NAMALWA (cell line): ENCODE measurements at places on chromosomes 4 and X.
A peak's percentile ranks its signal among the peaks of the same experiment; 100 is the strongest.

- no peak for DNase-seq
Measured at GRCh38 chr4:135824759-135825296, 1623.2 kb upstream of the PABPC4L start.

DNA sequence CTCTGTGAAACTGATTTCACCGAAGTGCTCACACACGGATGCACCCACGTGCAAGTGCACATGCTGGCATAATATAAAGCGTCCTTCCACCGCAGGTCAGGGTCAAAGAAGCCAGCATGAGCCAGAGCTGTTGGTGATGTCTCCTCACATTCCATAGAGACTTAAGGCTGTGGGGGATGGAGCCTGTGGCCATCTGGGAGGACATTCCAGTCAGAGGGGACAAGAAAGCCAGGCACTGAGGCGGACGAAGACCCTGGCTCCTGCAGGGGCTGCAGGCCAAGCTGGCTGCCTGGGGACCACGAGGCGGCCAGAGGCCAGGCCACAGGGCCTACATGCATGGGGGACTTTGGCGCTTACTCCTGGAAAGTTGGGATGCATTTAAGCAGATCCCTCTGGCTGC, 7.7 kb downstream of the RNF212 start:
- DNase-seq = no peak

GRCh38 chrX:131778269-131779218, 234.7 kb downstream of the OR13H1 start:
- DNase-seq = no peak

GRCh38 chr4:184342167-184342856, 124.6 kb upstream of the ENPP6 start:
- DNase-seq = no peak

DNA sequence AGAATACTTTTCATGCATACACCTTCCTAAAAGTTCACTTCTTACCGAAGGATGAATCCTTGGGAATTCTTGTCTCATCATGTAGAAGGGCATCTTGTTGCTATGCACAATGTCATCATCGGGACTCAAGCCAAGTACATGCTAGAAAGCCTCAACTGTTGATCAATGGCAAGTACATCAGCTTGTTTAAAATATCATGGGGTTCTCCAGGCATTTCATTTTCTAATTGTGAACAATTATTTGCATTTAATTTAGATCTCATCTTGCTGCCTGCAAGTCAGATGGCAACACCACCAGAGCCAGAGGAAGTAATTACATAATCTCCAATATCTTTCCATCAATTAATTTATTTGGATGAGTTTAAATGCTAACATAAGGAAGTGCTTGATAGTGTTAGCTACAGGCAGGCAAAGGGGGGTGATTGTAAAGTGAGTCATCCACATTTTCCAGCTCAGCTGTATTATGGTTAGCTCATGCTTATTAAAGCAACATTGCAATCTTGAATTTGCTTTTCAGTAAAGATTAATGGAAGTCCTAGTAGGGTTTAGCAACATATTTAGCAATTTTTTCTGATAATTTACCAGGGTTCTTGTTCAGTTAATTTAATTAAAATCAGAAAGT, 356.5 kb downstream of the CBLL2 start:
- DNase-seq = no peak

DNA sequence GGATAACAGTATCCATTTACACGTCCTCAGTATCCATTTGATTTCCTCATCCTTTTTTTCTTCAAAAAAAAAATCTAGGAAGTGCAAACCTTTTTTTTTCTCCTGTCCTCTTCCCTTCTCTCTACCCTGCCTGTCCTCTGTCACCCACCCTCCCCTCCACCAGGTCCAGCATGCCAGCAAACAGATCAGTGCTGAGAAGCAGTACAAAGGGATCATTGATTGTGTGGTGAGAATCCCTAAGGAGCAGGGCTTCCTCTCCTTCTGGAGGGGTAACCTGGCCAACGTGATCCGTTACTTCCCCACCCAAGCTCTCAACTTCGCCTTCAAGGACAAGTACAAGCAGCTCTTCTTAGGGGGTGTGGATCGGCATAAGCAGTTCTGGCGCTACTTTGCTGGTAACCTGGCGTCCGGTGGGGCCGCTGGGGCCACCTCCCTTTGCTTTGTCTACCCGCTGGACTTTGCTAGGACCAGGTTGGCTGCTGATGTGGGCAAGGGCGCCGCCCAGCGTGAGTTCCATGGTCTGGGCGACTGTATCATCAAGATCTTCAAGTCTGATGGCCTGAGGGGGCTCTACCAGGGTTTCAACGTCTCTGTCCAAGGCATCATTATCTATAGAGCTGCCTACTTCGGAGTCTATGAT, 1.7 kb downstream of the SLC25A4 start:
- no peak for DNase-seq

GRCh38 chrX:138020941-138021340, 455.0 kb downstream of the ZIC3 start:
- no peak for DNase-seq

GRCh38 chr4:86582410-86582809, 11.7 kb upstream of the PTPN13 start:
- DNase-seq = no peak

DNA sequence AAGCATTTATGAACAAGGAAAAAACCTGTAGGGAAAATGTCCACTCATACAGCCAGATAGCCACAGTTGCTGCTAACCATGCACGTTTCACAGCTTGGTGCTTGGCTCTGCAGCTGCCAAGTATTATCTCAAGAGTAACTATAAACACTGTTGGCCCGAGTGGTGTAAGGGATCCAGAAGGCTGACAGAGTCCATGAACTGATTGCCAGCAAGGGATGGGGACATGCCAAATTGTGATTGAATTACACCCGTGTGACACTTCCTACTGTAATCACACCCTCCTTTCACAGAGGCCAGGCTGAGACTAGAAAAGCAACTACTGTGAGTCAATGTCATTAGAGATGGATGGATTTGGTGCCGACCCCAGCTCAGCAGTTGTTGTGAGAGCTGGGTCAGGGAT, 223.9 kb upstream of the ANKRD50 start:
- DNase-seq = no peak

DNA sequence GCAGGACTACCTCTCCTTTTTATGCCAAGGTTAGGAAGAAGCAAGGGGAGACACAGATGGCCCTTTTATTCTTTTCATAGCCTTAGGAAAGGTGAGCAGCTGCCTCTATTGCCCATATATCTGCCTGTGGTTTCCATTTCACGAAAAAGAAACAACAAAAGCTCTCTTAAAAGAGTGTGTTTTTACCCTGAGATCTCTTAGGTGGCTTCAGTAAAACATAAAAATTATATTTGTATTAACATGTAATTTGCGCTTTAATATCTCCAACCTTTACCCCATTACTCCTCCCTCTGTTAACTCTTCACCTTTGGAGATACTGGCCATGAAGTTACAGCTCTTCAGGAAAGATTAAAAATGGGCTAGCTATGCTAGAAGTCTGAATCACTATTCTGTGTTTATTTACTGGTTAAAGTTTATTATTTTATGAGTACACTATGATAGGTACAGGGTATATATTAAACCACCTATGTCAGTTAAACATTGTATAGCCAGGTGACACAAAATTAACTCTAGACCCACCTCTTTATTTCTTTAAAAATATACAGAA, 15.0 kb upstream of the SULT1B1 start:
- no peak for DNase-seq

- DNase-seq = no peak
Measured at GRCh38 chr4:86556791-86557415, 37.2 kb upstream of the PTPN13 start.

DNA sequence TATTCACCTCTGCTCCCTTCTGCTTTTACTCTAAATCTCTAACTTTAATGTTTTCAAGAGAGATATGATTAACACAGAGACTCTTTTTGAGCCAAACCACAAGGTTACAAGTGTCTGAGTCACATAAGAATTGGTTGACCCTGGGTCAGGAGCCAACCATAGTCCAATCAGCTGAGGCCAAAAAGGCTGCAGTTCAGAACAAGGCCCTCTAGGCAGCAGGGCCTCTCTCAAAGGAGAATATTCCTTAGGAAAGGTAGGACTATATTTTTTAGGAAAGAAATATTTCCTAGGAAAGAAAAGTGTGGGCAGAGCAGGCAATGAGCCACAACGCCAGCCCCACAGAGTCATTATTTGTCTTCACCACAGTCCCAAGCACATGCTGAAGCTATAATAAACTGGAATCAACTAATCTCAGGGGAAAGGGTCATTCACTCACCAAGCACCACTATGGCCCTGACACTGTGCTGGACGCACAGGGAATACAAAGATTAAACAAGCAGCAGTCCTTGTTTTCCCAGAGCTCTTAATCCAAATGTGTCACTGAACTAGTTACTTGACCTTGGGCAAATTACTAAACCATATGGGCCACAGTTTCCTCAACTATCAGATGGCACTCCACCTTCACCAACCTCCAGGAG, 2.2 kb downstream of the ATP8A1 start:
- peak; percentile 36 for DNase-seq

GRCh38 chr4:79348405-79348804, 22.5 kb upstream of the NAA11 start:
- no peak for DNase-seq

DNA sequence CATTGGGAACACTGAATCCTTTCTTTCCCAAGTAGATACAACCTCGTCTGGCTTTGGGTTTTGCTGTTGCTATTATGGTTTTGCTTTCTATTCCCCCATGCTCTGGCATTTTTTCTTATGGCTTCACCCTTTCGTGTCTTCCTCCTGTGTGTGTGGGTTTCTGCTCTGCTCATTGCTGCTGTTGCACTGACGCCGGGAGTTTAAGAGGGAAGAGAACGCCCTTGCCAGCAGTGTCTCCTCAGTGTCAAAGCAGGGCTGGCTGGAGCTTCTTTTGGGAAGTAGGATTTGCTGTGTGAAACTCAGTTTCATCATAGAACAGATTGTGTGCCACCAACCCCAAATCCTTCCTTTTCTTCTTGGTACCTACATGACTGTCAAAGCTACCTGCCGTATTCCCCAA, 63.7 kb downstream of the CLDN22 start:
- no peak for DNase-seq

DNA sequence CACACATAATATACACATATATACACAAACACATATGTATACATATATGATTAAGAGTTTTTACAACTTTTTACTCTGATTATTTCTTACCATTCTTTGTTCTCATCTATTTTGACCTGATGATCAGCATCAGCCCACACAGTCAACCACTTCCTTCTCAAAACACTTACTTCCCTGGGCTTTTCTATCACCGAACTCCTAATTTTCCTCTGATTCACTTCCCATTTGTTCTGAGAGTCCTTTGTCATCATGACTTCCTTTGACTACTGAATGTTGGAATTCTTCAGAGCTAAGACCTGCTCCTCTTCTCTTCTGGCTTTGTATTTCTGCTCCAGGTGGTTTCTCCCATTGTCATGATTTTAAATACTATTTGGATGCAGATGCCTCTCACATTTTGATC, 209.5 kb upstream of the AFF2 start:
- DNase-seq = no peak

DNA sequence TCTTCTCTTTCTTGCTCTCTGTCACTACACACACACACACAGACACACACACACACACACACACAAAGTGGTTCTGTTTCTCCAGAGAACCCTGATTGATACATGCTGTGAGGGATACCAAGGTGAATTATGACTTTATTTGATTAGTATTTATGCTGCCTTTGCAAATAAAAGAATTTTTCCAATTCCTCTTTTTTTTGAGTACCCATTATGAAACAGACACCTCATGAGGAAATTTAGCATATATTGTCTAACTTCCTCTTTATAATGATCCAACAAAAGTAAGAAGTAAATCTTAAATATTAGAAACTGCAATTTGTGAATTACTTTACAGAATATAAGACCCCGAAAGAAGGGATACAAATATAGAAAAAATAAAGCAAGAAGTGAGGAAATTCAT, 14.3 kb upstream of the RAB28 start:
- no peak for DNase-seq

- DNase-seq = no peak
Measured at GRCh38 chr4:104879367-104879766, 267.3 kb upstream of the TET2 start.

DNA sequence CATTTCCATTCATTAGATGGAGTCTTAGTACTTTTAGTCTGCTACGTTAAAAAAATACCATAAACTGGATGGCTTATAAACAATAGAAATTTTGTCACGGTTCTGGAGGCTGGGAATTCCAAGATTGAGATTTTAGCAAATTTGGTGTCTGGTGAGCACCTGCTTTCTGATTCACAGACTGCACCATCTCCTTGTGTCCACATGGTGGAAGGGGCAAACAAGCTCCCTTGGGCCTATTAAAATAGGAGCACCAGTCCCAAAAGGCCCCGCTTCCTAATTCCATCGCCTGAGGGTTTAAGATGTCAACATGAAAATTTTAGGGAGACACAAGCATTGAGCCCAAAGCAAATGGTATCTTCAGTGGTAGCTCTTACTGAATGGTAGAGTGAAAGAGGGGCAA, 120.5 kb upstream of the MAP9 start:
- peak; percentile 4 for DNase-seq

- DNase-seq = no peak
Measured at GRCh38 chr4:179755322-179755721, 2313.1 kb upstream of the AGA start.

- DNase-seq = no peak
Measured at GRCh38 chr4:36264207-36264826, 17.1 kb upstream of the DTHD1 start.

- no peak for DNase-seq
Measured at GRCh38 chr4:173405840-173406606, 7.1 kb upstream of the SCRG1 start.

DNA sequence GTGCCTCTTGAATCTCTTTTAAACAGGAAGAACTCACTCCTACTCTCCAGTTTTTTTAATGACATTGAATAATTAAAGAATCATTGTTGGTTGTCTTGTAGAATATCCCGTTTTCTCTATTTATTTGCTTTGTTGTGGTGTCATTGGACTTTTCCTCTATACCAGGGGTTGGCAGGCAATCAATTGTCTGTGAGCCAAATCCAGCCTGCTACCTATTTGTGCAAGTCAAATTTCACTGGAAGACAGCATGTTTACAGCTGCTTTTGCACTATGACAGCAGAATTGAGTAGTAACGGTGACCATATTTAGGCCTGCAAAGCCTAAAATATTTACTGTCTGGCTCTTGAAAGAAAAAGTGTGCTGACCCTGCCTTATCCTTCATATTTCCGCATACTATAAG, 34.8 kb downstream of the POLA1 start:
- DNase-seq = no peak

- no peak for DNase-seq
Measured at GRCh38 chrX:15269618-15270521, at the start of gene ASB9. Gene ASB9, minus strand, starts transcription at chrX:15270083. Its CDS starts 209 bp downstream, at chrX:15269874.

DNA sequence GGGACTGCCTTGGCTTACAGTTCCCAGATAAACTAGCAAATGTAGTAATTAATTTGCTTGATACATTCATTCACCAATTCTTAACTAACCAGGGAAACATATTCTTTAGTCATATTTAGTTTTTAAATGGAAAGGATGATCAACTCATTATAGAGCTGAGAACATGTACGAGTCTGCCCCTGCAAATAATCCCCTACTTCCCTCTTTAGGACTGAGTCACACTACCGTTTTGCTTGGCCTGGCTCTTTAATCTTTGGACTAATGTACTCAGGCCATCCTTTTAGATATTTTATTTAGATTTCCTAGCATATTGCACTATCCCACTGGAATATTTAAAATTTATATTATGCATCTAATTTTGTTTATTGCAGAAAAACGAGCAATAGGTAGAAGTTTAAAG, 105.5 kb upstream of the LCORL start:
- no peak for DNase-seq
